ENCODE measurements at places on chromosomes 11 and 22.

DNA sequence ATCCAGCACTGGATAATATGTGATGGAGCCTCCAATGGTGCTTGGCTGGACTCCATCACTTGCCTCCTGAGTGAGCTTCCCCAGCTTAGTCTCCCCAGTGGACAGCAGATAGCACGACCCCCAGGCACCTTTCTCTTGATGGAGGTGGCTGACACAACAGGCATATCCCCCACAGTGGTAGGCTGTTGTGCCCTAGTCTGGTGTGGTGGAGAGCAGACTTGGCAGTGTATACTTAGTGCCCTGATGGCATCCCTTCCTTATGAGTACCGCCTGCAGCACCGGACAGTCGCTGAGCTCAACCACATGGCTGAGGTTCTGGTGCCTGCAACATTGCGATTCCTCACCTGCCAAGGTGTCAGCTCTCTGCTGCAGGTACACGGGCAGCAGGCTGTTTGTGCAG is 50.1 kb downstream of the DNHD1 start:
- DNase-seq: no peak

GRCh38 chr11:64058494-64058893 is 22.8 kb downstream of the FLRT1 start:
- no peak for DNase-seq

DNA sequence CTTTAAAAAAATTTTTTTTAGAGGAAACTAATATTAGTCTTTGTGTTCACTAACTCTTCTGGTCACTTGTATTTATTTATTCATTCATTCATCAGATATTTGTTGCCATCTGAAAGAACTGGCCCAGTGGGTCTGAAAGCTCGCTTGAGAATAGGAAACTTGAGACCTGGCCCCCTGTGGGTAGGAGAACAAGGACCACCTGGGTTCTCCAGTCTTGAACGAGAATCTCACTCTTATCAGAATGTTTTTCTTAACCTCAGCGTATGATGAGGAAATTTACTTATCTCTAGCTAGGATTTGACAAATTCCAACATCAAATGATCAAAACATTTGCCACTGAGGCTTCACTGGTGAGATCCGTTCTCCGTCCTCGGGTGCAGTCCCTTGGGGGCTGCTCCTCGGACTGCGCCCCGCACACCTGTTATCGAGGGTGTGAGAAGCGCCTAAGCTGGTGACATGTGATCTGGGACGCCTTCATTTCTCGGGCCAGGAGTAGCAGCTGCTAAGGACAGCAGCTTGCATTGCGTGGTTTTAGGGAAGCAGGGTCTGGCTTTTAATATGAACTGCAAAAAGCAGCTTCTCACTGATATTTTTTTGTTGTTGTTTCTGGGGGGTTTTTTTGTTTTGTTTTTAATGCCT is 6.3 kb downstream of the C22orf31 start:
- no peak for DNase-seq

DNA sequence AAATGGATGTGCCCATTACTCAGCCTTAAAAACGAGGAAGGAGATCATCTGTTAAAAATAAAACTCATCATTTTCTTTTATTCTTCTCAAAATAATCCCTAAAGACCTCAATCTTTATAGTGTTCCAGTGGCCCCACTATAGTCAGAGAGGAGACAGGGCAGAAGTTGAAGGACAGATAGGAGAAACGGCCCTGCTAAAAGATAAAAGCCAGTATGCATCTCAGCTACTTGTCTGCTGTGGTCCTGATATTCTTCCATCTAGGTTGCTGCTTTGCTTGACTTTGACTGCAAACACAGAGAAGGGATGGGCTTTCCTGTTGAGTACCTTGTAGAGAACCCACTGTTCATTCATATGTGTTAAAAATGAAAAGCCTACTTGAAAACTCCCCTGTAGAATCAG is 31.4 kb downstream of the NF2 start:
- DNase-seq: no peak

- DNase-seq: no peak
Observed at GRCh38 chr11:69640260-69640994, 529 bp upstream of the CCND1 start.

DNA sequence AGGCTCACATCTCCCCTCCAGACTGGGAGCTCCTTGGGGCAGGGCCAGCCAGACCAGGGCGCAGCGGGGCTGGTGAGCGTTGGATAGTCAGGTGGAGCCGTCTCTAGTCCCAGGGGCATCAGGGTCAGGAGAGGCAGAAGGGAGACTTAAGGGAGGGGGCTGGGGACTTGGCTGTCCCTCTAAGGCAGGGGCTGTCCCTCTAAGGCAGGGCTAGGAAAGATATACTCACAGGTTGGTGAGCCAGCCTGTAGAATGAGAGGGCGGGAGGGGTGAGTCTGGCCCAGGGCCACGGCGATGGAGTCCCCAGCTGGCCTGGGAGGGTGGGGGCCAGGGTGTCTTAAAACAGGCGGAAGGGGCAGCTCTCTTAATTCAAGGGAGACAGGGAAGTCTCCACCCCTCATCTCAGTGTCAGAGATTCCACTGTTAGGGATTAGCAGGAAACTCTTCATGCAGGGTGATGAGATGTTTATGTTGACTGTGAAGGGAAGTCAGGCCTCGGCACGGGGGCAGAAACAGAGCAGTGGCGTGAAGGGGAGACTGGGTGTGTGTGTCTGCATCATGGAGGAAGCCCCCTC is 11.3 kb downstream of the P2RY2 start:
- no peak for DNase-seq

GRCh38 chr22:19447330-19448075 is at the start of gene C22orf39:
C22orf39 (minus strand) TSS chr22:19447711; CDS start chr22:19447688, 23 bp downstream.
- peak; percentile 65 for DNase-seq

GRCh38 chr11:27211370-27212127 is 151.5 kb downstream of the CCDC34 start:
- no peak for DNase-seq

DNA sequence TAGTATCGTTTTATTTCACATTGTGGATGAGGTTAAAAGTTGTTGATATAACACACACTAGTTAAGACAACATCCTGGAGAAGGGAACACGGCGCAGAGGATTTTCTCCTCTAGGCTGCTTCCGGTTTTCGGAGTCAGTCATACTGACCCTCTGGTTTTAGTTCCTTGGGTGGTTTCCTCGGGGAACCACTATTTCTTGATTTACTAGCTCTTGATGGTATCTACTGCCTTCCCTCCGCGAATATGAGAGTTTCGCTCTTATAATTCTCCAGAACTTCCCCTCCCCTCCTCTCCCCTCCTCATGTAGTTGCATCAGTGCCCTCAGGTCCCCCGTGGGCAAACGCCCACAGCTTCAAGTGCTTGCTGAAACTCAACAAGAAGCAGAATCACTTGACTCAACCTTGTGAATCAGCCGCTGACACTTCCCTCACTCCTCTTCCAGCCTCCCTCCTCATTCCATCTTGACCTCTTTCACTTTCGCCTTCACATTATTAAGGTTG is 15.9 kb upstream of the APOBEC3A start:
- DNase-seq: peak; percentile 71

- DNase-seq: no peak
Observed at GRCh38 chr11:77213029-77213579, 85.1 kb downstream of the MYO7A start.

DNA sequence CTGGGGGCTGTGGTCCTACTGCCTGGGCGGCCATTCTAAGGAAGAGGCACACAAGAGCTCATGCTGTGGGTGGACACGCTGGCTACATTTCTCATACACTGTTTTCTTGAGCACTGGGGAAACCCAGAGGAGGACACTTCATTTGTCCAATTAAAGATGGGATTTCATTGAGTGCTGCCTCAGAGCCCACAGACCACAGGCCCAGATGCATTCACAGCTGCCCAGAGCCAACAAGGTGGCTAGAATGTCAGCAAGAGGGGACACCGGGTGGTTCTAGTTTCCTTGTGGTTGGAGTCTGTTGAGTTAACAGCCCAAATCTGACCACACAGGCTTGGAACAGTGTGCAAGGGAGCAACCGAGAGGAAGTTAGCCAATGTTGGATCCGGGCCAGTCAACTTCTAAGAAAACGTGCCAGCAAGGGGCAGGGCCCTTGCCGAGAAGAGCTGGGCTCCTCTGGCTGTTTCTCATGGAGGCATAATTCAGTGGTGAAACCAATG is 35.0 kb upstream of the SORL1 start:
- peak; percentile 30 for DNase-seq

GRCh38 chr11:16804104-16804947 is 65.9 kb downstream of the C11orf58 start:
- no peak for DNase-seq

- DNase-seq: no peak
Observed at GRCh38 chr11:122187373-122188165, 71.6 kb upstream of the BLID start.

DNA sequence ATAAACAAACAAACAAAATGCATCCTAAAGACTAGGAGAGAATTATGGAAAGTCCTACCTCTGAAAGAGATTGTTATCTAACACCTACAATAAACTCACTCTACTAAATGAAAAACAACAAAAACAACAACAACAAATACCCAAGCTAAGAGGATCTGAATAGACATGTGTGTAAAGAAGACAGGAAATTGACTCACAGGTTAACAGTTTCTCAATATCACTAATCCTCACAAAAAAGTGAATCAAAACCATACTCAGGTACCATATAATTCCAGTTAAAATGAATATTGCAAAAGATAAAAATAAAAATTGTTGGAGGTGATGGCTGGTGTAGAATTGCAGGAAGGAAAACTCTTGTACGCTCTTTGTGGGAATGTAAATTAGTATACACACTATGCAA is 110.4 kb upstream of the TOP3B start:
- DNase-seq: no peak

DNA sequence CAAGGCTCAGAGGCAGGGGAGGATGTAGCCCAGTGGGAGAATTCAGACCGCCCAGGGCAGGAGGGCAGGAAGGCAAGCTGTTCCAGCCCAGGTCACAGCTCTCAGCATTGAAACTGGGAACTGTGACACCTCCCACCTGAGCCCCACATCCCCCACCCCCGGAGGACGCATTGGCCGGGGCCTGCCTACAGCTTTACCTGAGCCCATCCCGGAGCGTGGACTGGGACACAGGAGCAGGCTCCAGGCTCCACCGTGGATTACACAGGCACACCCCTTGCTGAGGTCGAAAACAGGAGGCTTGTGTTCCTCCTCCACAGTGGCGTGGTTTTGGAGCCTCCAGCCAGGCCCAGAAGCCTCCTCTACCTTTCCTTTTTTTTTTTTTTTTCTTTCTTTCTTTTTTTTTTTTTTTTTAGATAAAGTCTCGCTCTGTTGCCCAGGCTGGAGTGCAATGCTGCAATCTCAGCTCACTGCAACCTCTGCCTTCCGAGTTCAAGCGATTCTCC is 9.1 kb upstream of the PGA3 start:
- DNase-seq: no peak

GRCh38 chr11:1862588-1863351 is 9.9 kb downstream of the LSP1 start:
- no peak for DNase-seq

DNA sequence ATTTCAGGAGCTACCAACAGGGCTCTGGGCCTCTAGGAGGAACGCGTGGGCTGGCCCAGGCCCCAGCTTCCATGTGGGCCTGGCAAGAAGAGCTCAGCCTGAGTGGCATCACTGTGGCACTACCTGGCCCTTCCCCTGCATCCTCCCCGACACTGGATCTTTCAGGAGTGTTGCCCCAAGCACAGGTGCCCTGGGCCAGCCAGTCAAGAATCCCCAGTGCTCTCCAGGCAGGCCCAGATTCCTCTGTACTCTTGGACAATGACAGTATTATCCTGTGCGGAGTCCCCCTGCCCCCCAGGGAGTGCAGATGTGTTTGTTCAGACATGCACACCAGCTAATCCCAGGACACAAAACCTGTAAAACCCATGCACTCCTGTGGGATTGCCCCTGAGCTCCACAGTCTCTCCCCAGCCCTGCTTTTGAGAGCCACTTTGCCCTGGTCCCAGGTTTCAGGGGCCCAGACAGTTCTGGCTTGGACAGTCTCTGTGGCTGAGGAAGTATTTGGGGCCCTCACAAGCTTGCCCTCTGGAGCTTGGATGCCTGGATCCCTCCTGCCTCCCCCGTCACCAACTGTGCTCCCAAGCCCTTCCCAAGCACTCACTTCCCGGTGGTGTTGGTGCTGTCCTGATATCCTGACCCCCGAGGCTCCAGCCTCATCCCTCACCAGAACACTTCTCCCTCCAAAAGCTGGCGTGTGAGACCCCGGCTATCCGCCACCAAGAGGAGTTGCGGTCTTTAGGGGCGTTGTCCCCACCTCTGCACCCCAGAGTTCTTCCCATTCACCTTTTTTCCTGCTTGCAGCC is 39.9 kb downstream of the KCNC1 start:
- no peak for DNase-seq

DNA sequence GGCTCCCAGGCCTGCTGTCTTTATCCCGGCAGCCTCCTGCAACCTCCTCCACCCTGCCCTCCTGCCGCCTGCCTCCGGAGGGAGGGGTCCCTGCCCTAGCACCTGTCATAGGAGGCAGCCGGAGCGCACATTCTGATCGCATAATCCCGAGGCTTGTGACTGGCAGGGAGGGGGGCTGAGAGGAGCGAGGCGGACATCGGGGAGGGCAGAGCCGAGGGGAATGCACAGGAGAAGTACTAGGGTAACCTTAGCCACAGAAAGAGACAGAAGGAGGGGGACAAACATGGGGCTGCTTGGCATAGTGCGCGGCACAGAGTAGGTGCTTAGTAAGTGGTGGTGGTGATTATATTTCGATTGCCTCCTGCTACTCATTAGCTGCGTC is 9.2 kb upstream of the ALX4 start:
- no peak for DNase-seq

DNA sequence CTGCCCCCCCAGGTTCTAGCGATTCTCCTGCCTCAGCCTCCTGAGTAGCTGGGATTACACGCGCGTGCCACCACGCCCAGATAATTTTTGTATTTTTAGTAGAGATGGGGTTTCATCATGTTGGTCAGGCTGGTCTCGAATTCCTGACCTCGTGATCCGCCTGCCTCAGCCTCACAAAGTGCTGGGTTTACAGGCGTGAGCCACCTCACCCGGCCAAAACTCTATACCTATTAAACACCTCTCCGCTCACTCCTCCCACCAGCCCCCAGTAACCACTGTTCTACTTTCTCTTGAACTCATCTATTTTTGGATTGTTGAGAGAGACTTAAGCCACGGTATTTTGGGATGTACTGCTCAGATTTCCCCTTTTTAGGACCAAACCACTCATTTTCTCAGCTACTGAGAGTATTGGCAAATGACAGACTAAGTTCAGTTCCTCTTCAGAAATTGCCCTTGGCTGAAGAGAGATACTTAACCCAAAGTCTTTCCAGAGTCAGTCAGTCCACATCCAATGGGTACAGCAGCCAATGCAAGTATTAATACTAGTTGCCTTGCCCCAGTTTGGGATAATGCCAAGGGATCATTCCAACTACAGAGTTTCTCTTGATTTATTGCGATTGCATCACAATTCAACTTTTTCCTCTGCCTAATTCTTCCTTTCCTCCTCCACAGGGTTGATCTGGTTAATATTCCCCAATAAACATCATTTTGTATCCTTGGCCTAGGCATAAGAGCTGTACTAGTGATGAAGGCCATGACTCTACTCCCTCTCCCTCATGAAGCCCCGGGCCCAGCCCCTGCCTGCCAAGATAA is 36.8 kb upstream of the CSTF3 start:
- no peak for DNase-seq

Measured in stimulated activated CD4-positive, alpha-beta T cell treated with anti-CD3 and anti-CD28 coated beads, Interleukin-1b, Interleukin-23, amount 100 ng/mL, for 24 hours (primary cell).